ENCODE measurements at places on chromosomes 7 and 10. TPM values are rescaled to one million over a fixed set of nuclear protein-coding genes. Genes with fewer than 3 reads are reported as not detected.

The PAX4 gene
- total RNA-seq: not detected

The MYOZ1 gene
- total RNA-seq: not detected

The SRRM3 gene
- total RNA-seq: 0.23 TPM

The DHTKD1 gene
- total RNA-seq: 12.0 TPM

Data from glomerular endothelial cell (primary cell).